ENCODE measurements at places on chromosomes 5 and 9.

GRCh38 chr9:108040783-108041182 lies 551.2 kb upstream of the KLF4 start:
- no peak for DNase-seq

DNA sequence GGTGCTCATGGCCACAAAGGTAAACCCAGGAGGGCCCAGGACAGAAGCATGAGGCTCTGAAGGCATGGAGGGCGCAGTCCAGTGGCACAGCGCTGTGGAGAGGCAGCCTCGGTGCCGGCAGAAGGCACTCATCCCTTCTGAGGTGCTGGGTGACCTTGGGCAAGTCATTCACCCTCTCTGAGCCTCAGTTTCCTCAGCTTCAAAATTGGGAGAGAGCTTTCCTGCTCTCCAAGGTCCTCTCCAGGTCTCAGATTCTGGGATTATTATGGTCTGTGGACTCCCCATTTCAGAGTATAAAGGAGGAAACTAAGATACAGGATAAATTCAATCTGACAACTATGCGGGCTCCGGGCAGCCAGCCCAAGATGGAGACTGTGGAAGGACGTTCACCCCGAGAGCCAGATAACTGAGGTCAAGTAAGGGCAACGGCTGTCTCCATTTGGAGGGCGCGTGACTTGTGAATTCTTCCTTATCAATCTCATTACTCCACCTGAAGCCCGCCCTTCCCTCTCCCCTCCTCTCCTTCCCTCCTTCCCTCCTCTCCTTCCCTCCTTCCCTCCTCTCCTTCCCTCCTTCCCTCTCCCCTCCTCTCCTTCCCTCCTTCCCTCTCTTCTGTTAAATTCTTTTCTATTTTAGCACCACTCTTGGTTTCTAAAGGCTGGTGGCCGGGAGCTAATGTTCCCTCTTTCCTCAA lies 58.1 kb downstream of the LRSAM1 start:
- no peak for DNase-seq

DNA sequence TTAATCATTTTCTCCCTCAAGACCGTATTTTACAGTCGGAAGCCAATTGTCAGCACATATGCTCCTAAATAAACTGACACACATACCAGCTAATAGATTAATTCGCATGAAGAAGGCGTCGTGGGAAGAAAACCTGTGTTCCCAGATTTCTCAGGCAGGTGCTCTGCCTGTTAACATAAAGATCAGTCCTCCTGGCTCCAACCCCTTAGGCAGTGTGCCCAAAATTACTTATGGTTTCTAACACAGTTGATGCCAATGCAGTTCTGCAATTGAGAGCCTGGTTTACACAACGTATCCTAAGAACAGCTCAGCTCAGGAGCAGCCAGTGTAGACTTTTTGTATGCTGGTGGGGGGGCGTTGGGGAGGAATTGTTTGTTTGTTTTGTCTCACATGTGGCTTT lies 208.3 kb downstream of the ENC1 start:
- no peak for DNase-seq

DNA sequence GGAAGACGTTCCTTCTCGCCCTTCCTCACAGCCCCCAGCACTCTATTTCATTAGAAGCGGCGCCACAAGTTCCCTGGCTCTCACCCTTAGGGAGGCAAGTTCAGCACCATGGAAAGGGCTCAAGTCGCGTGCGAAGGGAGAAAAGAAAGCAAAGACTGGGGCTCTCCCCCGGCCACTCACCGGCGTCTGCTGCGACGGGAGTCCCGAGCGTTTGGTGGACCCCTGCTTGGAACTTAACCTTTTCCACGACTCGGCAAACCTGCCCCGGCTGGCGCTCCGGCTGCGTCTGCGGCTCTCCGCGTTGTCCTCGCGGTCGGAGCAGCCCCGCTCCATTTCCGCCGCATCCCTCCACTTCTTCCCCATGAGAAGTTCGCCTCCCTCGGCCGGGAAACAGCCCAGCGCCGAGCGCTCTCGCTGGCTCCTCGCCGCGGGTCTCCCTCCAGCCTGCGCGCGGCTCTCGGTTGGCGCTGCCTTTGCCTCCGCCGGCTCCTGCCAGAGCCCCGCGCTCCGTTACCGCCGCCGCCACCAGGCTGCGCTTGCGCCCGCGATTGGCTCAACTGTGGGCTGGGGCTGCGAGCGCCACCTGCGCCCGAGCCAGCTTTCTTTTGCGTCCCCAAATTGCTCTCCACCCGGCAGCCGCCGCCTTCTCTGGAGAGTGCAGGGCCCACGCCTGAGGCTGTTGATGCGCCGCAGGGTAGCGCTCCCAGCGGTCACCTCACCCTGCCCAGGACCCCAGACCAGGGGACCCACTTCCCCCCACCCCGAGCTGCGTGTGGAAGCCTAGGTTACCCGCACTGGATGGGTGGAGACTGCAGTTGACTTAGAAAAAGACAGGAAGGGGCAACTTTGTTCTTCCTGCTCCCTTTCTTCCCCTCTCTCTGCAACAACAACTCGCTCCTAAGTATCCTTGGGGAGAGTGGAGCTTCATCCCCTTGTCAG lies 321.6 kb downstream of the CEMIP2 start:
- peak; percentile 68 for DNase-seq

DNA sequence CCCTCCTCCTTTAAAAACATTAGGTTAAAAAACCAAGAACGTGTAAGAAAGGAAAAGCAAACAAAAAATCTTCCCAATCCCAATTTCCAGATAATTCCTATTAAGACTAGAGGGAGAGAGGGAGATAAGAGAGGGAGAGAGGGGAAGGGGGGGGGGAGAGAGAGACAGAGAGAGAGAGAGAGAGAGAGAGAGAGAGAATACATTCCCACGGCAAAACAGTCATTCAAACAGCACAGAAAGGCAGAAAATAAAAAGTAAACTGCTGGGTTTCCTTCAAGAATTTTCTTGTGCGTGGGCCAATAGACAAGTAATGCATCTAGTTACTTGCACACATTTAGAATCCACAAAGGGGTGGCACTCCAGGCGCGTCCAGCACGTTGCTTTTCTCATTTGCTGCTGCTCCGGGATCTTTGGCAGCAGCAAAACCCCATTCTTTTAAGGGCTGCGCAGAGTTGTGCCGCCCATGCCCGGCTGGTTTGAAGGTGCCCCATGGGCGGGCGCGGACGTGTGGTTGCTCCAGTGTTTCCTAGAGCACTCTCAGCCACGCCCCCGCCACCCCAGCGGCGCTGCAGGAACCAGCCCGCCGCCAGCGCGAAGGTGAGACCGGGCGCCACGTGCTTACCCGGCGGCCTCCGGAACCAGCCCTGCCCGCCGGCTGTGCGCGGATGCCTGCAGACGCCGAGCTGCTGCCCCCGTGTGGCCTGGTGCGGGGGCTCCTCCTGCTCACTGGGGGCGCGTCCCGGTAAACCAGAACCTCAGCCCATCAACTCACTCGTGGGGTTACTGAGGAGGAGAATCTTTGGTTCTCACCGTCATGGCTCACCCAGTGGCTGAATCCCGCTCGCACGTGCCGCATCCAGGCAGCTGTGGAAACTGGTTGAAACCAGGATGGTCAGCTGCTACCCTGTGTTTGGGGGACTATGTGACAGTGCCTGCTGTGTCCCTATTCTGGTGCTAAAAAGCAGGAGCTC lies 44.6 kb downstream of the STC2 start:
- peak; percentile 85 for DNase-seq

DNA sequence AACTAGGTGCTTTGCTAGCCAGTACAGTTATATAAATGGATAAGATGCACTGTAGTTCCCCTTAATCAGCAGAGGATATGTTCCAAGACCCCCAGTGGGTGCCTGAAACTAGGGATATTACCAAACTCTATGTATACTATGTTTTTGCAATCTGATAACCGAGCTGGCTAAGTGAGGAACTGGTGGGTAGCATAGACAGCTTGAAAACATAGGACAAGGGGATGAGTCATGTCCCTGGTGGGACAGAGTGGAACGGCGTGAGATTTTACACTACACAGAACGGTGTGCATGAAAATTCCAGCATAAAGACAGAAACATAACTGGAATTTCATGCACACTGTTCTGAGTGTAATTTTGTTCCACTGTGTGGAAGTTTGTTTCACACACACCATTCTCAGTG lies 86.9 kb downstream of the BASP1 start:
- DNase-seq: no peak

- no peak for DNase-seq
Measured at GRCh38 chr9:27176971-27177370, 67.9 kb downstream of the TEK start.

DNA sequence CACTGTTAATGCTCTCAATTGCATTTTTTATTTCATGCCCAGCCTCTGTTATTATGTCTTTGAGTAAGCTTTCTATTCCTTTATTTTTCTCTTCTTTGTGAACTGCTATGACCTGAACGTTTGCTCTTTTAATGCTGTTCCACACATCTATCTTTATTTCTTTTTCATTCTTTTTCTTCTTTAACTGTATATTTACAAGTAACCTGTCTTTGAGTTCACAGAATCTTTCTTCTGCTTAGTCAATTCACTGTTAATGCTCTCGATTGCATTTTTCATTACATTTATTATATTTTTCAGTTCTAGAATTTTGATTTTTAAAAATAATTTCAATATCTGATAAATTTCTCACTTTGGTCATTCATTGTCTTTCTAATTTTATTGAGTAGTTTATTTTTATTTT lies 316.3 kb upstream of the MEF2C start:
- no peak for DNase-seq

- peak; percentile 78 for DNase-seq
Measured at GRCh38 chr9:97853844-97854695, 1.0 kb downstream of the FOXE1 start.

DNA sequence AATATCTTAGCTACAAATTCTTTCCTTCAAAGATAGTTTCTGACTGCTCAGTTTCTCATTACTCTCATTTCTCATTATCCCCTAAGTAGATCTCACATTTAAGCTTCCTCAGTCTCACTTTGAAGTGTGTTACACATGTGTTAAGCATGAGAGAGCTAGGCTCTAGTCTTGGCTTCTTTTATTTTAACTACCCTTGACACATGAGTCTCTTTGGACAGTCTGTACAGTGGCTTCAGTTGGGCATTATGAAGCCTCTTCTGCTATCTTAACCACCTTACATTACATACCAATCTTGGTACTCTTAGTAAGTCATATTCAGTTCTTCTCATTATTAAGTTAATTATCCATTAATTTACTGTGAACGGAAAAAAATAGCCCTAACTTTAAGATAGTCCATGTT lies 232.5 kb downstream of the FBXL17 start:
- DNase-seq: no peak

- DNase-seq: no peak
Measured at GRCh38 chr5:122941737-122942136, 94.8 kb downstream of the PPIC start.

DNA sequence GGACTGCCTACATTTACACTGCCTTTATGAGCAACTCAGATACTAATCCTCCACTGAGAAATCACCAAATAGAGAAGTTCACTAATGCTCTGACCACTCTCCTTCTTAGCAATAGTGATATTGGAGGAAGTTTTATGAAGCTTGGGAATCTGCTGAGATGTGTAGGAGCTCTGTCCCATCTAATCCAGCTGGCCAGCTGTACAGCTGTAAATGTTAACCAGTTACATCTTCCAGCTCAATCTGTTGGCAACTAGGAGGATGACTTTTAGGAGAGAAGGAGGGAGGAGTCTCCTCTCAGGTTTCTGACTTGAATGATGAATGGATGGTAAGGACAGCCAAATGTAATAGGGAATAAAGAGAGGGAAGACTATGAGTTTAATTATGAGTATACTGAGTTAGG lies 36.3 kb upstream of the LRRC19 start:
- no peak for DNase-seq

GRCh38 chr9:136225366-136225747 lies 20.3 kb downstream of the QSOX2 start:
- DNase-seq: no peak

GRCh38 chr5:134554319-134555222 lies 29.1 kb downstream of the JADE2 start:
- no peak for DNase-seq

DNA sequence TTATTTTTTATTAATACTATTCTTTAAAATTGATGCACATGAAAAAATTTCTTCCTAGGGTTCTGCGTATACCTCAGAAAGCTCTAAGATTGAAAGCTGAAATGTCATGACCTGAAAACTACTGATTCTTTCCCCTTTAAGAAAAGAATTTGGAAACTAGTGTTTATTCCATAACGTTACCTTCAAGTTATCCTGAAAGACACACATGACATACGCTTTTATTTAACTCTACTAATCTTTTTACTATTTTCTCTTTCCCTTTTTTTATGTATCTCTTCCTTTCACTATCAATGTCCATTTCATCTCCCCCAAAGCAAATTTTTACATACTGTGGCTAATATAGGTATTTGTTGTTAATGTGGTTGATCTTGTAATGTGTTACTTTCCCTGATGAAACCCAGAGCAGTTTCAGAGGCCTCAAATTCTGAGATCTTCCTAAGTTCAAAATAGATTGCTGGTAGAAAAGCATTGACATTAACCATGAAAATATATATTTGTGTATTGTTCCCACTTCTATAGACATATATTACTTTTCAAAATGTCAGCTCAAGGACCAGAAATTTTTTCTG lies 7.4 kb downstream of the NIPBL start:
- DNase-seq: no peak

GRCh38 chr5:8493176-8493575 lies 624.2 kb downstream of the MTRR start:
- no peak for DNase-seq

DNA sequence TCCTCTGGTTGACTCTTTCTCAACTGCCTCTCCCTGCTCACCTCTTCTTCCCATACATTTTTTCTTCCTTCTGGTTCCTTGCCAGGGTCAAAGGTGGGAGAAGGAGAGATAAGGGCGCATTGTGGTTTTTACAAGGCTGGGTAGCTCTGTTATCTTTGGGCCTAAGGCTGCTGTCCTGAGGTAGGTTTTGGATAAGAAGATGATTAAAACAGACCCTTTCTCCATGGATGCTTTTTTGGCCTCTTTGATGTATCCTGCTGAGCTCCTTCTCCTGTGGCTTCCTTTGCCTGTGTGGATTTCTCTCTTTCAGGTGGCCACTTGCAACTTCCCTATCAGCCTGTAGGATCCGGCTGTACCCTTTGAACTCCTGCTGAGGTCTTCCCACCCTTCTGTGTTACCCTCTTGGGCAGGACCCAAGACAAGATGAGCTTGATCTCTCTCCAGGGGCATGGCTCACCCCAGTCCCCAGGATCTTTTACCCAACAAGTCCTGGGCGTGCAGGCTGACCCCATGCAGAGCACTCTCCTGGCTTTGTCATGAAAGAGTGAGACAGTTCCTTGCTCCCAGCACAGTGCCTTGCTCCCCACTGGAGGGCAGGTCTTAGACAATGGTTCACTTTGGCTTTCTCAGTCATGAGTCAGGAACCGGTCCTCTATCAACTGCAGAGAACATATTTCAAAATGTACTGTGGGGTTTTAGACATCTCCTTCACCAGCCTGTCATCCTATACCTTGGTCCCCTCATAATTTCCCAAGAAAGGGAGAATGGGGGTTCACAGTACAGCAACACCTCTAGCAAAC lies 197.9 kb downstream of the TLE4 start:
- DNase-seq: no peak

- peak; percentile 31 for DNase-seq
Measured at GRCh38 chr5:172959824-172960799, 888 bp downstream of the RPL26L1 start.
